HTR-8/SVneo (cell line): ENCODE measurements at places on chromosomes 12 and 14.

GRCh38 chr12:69534389-69534822 lies 50.9 kb upstream of the CCT2 start:
- peak; percentile 76 for DNase-seq

DNA sequence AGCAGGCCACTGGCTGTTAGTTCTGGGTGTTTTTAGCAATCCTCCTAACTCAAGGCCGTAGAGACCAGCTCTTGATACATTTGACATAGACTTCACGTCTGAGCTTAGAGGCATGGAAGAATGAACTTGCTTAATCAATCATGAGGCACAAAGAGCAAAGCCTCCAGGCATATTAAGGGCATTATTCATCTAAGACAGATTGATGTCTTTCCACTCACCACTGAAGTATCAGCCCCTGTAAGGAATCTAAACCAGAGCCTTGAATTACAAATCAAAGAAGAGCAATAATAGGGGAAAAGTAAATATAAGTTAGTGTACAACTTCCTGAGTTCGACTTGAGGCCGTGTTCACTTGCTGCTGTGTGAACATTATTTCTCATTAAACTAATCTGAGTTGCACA lies 1470.7 kb downstream of the AACS start:
- DNase-seq: no peak

- DNase-seq: no peak
These were observed 513.8 kb downstream of the RPL10L start for GRCh38 chr14:46137786-46138185.

- DNase-seq: no peak
These were observed 20.5 kb downstream of the SLC11A2 start for GRCh38 chr12:51005671-51006070.

DNA sequence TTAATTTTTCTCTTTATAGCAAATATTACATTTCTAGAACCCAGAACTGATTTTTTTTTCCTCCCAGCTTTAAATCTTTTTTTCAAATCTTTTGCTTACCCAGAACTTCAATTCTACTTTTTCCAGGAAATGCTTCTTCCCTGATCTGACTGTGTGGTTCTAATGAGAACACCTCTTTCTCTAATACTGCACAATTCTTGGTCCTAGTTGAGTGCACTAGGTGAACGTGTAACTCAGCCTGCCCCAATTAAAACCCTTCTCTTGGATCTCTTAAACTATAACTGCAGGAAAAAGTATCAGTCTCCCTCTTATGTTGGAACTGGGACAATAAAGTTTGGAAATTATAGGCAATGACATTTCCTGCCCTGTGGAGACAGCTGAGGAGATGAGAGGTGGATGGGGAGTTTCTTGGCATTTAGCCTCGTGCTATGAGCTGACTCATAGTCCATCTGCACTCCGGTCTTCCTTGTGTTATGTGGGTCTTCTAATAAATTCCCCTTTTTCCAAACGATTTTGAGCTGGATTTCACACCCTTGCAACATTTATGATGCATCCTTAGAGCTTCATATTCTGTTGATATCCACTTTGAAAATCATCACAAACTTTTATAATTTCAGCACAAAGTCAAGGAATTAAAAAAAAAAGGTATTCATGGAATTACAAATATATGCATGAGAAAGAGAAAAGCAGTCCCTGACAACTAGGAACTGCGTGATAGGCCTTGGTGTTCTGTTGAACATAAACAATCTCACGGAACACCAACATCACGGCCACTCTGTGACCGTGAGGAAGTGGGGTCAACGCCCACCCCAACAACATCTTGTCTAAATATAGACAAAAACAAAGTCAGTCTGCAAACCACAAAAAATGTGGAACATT lies 52.4 kb downstream of the BRMS1L start:
- peak; percentile 75 for DNase-seq

- DNase-seq: peak; percentile 15
These were observed 356.7 kb upstream of the DIO2 start for GRCh38 chr14:80567905-80568536.

- no peak for DNase-seq
These were observed 655.8 kb upstream of the MGAT4C start for GRCh38 chr12:86911973-86912372.

GRCh38 chr12:54383041-54383609 lies 1.4 kb downstream of the ZNF385A start:
- DNase-seq: peak; percentile 42

DNA sequence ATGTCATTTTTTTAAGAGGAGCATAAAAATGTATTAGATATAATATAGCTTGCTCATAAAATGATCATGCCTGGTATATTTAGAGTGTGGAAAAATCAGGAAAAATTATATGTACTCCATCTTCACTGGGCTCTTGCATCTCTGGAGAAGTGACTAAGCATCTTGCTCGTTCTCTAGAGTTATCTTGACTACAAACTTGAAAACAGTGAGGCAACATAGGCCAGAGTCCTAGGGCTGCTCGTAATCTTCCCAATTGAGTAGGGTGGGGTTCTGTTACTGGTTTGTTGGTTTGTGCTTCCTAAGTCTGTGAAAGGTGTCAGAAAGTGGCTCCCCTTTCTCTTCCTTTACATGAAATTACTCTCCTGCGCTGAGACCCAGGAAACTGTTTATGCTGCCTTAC lies 46.2 kb downstream of the AACS start:
- DNase-seq: no peak

DNA sequence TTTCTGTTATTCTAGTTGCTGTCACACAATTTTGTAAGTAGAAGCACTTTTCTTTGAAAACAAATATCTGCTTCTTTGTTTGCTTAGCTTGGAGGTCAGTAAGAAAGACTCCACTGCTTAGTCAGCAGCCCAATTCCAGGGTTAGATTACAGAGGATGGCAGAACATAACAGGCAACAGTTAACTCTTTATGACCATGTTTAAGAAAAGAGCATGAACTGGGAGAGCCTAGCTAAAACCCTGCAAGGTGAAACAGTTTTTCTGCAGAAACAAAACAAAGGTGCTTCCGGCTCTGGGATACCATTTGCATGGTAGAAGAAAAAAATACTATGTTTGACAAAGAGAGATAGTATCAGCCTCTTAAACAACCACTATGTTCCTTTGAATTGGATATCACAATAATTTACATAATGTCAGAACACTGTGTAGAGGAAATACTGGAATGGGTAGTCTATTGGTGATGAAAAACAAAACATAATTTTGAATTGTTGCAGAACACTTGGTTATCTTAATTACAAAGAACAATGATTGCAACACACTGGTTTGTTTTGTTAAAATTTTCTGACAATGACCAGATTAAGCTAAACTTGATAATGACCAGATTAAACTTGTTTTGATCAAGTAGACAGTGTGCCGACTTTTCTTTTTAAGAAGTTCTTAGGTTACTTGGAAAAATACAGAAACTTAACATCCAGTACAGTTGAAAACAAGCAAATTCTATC lies 22.4 kb upstream of the PPM1H start:
- DNase-seq: peak; percentile 22

GRCh38 chr12:124379938-124380754 lies 85.3 kb downstream of the RFLNA start:
- DNase-seq: peak; percentile 85

- DNase-seq: no peak
These were observed 8.8 kb upstream of the AMHR2 start for GRCh38 chr12:53414756-53415417.

GRCh38 chr14:68305738-68306137 lies 486.2 kb downstream of the RAD51B start:
- DNase-seq: no peak

GRCh38 chr12:57148469-57149244 lies 1.2 kb upstream of the LRP1-AS start:
- no peak for DNase-seq

DNA sequence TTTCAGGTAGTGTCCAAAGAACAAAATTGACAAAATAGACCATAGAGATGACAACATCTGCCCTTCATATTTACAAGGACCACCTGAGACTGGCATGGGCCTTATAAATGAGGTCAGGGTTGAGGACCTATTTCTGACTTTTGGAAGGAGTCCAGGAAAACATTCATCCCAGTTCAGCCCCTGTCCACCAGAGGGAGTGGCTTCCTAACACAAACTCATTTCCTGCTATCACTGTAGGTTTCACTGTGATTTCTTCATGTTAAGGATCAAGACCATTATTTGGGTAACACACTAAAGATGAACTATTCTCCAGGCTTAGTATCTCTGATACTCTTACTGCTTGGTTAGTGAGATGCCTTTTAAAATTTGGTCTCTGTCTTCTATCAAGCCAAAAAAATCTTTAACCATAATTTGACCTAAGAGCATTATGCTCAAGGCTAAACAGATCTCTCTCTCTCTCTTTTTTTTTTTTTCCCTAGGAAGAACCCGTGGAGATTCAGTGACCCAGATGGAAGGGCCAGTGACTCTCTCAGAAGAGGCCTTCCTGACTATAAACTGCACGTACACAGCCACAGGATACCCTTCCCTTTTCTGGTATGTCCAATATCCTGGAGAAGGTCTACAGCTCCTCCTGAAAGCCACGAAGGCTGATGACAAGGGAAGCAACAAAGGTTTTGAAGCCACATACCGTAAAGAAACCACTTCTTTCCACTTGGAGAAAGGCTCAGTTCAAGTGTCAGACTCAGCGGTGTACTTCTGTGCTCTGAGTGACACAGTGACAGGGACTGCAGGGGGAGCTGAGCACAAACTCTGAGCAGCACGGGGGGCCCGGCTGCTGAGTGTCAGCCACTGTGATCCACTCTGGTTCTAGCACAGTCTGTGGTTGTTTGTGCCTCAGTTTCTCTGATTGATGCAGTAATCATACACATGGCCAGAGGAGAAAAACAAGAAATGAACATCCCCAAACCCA lies 267.6 kb upstream of the OR4E1 start:
- no peak for DNase-seq

GRCh38 chr14:103122585-103122946 lies 695 bp upstream of the TNFAIP2 start:
- no peak for DNase-seq

GRCh38 chr12:5262450-5262849 lies 169.5 kb upstream of the NTF3 start:
- no peak for DNase-seq

DNA sequence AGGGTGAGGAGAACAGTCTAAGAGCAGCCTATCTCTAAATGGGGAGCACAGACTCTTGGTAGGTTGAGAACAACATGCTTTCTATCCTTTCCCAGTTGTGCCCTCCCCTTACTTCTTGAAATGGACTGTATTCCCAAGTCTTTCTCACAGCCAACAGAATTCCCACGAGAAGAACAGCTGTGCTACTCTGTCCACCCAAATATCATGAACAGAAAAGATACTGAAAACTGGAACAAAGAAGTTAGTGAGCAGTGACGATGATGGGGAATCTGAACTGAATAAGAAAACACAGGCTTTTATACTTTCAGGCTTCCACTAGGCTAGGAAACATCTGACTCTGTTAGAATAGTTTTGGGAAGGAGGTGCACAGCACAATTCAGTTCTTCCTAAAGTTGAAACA lies 3.4 kb downstream of the NACA start:
- no peak for DNase-seq

GRCh38 chr14:55092341-55092740 lies 36.7 kb upstream of the LGALS3 start:
- DNase-seq: no peak

DNA sequence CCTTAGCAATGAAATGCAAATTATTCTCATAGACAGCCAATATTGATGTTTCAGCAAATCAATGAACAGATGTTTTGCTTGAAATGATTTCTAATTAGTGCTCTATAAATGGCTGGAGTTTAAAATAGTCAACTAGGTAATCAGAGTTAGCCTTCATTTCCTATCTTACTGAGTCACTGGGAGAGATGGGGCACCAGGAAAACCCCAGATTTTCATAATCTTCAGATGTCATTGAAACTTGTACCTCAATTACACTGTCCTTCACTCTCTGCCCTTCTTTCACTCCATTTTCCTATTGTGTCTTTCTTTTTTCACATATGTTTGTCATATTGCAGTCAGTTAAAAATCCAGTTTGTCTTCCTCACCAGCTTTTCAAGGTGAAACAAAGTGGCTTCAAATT lies 92.7 kb downstream of the C12orf75 start:
- no peak for DNase-seq

- no peak for DNase-seq
These were observed 201.6 kb downstream of the PAX9 start for GRCh38 chr14:36863271-36863670.

DNA sequence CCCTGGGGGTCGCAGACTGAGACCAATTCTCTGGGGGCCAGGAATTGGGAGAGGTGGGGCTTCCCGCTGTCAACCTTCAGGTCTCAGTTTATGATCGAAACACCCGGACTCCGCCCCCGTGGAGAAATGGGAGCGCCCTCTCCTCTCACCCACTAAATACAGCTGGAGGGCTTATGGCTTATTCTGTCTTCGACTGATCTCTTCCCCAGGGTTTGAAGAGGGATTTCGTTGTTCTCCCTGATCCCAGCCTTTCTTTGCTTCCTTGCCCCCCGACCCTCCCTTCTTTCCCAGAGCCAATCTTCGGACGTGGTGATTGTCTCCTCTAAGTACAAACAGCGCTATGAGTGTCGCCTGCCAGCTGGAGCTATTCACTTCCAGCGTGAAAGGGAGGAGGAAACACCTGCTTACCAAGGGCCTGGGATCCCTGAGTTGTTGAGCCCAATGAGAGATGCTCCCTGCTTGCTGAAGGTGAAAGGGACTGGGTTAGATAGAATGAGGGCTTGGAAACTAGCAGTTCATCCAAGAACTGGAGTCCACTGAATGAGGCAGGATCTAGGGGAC lies 607 bp downstream of the OS9 start:
- DNase-seq: peak; percentile 15

DNA sequence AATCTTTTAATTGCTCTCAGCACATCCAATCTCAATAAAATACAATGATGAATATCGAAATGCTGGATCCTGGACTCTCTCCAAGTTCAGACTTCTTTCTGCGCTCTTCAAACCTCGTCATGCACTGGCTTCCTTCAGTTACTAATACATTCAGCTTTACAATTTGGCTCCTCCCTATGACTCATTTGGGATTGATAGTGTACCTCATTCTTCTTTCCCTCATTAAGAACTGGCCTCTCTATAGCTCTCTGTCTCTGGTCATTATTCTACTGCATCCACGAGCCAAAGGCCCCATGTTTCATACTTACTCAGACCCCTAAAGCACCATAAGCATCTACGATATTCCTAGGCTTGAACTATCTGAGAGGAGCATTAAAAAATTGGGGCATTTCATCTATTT lies 4.9 kb downstream of the TSPAN8 start:
- DNase-seq: no peak

DNA sequence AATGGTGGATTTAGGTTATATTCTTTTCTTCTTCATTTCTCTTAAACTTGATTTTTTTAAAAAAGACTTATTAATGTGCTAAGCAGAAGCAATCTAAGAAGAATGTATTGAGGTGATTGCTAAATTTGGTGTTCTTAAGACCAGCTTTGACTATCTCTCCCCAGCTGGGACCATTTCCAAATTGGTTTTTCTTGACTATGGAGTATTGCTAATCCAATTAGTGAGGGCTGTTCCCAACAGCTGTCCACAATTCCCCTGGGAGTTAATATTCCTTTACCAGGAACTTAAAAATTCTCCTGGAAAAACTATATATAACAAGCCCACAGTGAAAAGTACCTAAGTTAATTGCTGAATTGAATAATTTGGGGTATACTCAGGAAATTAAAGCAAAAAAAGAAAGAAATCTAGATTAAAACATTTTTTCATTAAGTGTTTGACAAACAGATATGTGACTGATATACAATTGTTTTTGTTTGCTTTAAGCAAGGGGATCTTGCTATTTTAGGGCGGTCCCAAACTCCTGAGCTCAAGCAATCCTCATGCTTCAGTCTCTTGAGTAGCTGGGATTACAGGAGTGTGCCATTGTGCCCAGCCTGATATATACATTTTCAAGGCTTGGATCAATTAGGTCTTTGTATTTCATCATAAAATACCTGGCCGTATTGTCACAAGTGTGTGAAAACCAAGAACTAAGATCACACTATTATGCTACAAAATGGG lies 105.0 kb downstream of the FAR2 start:
- DNase-seq: no peak

- DNase-seq: no peak
These were observed 220.2 kb upstream of the SLC16A7 start for GRCh38 chr12:59375633-59376032.
